Lung microvascular endothelial cell (primary cell): ENCODE measurements at places on chromosomes 13 and 19. TPM values are rescaled to one million over a fixed set of nuclear protein-coding genes. Genes with fewer than 3 reads are reported as not detected.

IGFL3 gene
- total RNA-seq: not detected in 2 replicates

SYT3 gene
- total RNA-seq: under 0.01 TPM in 2 replicates

NAPSA gene
- under 0.01 TPM in 1 of 2 replicates, not detected in the other for total RNA-seq

DPF1 gene
- total RNA-seq: under 0.01 and 0.22 TPM in 2 replicates

NOTCH3 gene
- 0.20 and 0.65 TPM in 2 replicates for total RNA-seq

PDX1 gene
- total RNA-seq: not detected in 2 replicates

RRAS gene
- total RNA-seq: 18.1 and 18.3 TPM in 2 replicates

PCSK4 gene
- total RNA-seq: 0.44 and 0.60 TPM in 2 replicates

GZMM gene
- total RNA-seq: not detected in 2 replicates

LRRC8E gene
- total RNA-seq: under 0.01 and 0.65 TPM in 2 replicates

C19orf81 gene
- total RNA-seq: 0.65 TPM in 1 of 2 replicates, not detected in the other

NUP62 gene
- 14.4 and 18.1 TPM in 2 replicates for total RNA-seq

FAM216B gene
- not detected in 2 replicates for total RNA-seq

MBD3L3 gene
- total RNA-seq: not detected in 2 replicates

PSG7 gene
- not detected in 2 replicates for total RNA-seq

FGF22 gene
- not detected in 2 replicates for total RNA-seq

GDF15 gene
- total RNA-seq: 70.0 and 104 TPM in 2 replicates

CLEC11A gene
- total RNA-seq: 0.40 and 2.6 TPM in 2 replicates

FXYD1 gene
- total RNA-seq: not detected in 2 replicates

IGLON5 gene
- not detected in 2 replicates for total RNA-seq

CGB1 gene
- not detected in 2 replicates for total RNA-seq

ZNF132 gene
- 4.1 and 6.9 TPM in 2 replicates for total RNA-seq
